G401 (cell line): ENCODE measurements at places on chromosomes 7 and 10. TPM values are rescaled to one million over a fixed set of nuclear protein-coding genes. Genes with fewer than 3 reads are reported as not detected.
A peak's percentile ranks its signal among the peaks of the same experiment; 100 is the strongest.

GHRHR gene
- total RNA-seq = not detected in 2 replicates

CCDC172 gene
- not detected in 2 replicates for total RNA-seq

DNA sequence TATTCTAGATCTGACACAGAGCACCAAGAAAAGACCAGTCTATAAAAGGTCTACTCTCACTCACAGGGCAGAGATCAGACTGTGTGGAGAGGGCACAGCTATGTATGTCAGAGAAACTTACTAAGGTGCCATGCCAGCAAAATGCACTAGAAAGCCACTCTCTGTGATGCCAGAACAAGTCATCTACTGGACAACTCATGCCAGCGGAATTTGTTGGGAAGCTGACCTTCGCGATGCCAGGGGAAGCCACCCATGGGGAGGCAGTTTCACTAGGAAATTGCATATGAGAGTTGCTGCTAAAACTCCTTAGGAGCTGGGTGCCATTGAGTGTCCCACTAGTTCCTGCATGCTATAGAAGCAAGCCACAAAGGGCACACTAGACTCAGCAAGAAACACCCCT is 58.5 kb downstream of the MICU1 start:
- DNase-seq = peak; percentile 34

DNA sequence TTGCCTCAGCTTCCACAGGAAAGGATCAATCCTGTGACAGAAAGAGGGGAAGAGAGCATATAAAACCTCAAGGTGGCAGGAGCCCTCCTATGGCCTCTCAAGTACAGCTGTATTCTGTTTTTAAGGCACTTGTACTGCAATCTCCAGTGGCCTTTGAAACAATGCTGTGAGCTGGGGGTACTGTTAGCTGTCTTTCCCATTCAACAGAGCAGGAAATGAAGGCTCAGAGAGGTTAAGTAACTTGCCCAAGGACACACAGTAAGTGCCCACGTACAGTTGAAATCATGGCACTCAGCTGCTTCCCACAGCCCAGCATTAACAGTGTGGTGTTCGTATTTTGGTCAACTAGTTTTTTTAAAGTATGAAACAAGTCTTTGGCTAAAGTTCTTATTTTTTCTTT is 34.0 kb downstream of the DUSP5 start:
- DNase-seq = no peak

DNA sequence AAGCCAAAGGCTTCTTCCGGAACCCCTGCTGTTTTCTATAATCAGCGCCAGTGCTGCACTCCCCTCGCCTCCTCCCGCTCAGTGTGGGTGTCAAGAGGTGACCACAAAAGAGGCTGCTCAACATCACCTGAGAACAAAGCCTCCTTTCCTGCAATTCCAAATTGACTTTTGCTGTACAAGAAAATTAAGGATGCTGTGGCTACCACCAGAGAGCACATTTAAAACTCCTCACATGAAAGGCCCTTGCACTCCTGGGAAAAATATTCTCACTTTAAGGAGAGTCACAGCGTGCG is 96.4 kb downstream of the HIPK2 start:
- DNase-seq = no peak

DNA sequence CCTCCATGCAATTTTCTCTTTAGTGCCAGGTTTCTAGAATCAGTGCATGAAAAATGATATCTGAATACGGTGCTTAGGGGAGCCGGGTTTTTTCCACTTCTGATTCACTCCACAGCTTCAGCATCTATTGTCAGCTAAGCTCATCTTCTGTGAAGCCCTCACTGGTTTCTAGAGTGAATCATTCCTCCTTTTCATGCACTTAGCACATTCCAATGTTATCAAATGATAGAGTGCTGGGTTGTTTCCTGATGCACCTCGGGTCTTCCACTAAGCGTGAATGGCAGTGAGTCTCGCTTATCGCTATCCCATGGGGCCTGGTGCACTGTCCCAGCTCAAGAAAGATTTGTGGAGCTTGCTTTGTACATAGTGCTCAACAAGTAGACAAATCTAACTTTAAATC is 170.9 kb upstream of the RHEB start:
- DNase-seq = no peak

GRCh38 chr7:77425101-77426051 is 9.2 kb upstream of the GSAP start:
- DNase-seq = no peak
